ENCODE measurements at places on chromosomes 3 and 15. TPM values are rescaled to one million over a fixed set of nuclear protein-coding genes. Genes with fewer than 3 reads are reported as not detected.

FAM227B gene
- total RNA-seq: 5.1 TPM

NMNAT3 gene
- total RNA-seq: 1.3 TPM

ZPLD1 gene
- not detected for total RNA-seq

CAMP gene
- total RNA-seq: not detected

CFAP100 gene
- 0.44 TPM for total RNA-seq

GDPGP1 gene
- 6.7 TPM for total RNA-seq

LDHAL6B gene
- not detected for total RNA-seq

ST8SIA2 gene
- total RNA-seq: 3.2 TPM

NRROS gene
- 2.8 TPM for total RNA-seq

GP9 gene
- not detected for total RNA-seq

ARPIN gene
- 5.5 TPM for total RNA-seq

IL17RD gene
- 31.7 TPM for total RNA-seq

DLL4 gene
- total RNA-seq: 0.35 TPM

COLQ gene
- 0.61 TPM for total RNA-seq

CCR8 gene
- total RNA-seq: 0.64 TPM

FGD5 gene
- total RNA-seq: 7.8 TPM

EOMES gene
- 1.7 TPM for total RNA-seq

LMAN1L gene
- total RNA-seq: not detected

ECE2 gene
- not detected for total RNA-seq

GNAT1 gene
- not detected for total RNA-seq

DLEC1 gene
- total RNA-seq: 2.0 TPM

DUOX1 gene
- total RNA-seq: 2.3 TPM

ZNF502 gene
- total RNA-seq: not detected

PRKCI gene
- total RNA-seq: 57.7 TPM

LXN gene
- 7.7 TPM for total RNA-seq

CRYGS gene
- total RNA-seq: 0.83 TPM

GNB4 gene
- total RNA-seq: 24.2 TPM

IGF2BP2 gene
- 130 TPM for total RNA-seq

POPDC2 gene
- total RNA-seq: 0.37 TPM

ACOX2 gene
- 0.85 TPM for total RNA-seq

FANCD2OS gene
- total RNA-seq: not detected

All from H9 (cell line).